Activated CD4-positive, alpha-beta memory T cell treated with anti-CD3 and anti-CD28 coated beads for 36 hours (primary cell): ENCODE measurements at places on chromosomes 6 and 20. TPM values are rescaled to one million over a fixed set of nuclear protein-coding genes. Genes with fewer than 3 reads are reported as not detected.

DNA sequence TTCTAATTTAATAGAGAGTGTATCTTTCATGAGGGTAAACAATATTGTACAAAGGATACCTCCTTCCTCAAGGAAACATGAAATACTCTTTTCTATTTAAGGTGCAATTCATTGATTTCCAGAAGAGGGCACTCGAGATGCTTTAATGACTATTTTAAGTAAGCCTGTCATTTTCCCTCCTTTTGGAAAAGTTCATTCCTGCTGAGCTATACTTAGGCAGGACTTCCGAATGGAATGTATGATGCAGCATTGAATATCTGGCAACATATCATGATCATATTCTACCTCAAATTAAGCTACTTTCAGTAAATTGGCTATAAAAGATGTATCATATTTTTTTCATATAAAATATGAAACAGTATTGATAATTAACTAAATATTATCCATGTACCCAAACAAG is 5.0 kb downstream of the DST start:
- H3K27ac ChIP-seq, result no peak overlapping the region
- DNase-seq, result no peak
- H3K4me1 ChIP-seq, result no peaks in the 10 kb centered on the region
- no peak overlapping the region for H3K4me3 ChIP-seq
- H3K27me3 ChIP-seq, result peaks cover 5% of the 10 kb centered on the region
- no peaks in the 10 kb centered on the region for H3K36me3 ChIP-seq

DNA sequence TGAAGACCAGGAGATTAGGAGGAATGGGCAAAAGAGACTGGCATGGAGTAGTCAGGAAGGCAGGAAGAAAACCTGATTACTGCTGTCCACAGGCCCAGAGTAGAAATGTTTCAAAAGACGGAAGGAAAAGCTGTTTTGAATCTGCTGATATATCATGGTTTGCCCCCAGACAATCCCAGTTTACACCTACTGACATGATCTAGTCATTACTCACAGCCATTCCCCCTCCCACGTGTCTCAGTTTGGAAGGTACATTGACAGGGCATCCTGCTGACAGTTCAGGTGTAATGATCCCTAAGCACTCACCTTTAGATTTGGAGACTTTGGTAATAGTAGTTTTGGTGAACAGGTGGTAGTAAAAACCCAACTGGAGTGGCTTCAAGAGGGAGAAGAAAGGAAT is 9.8 kb upstream of the TXNDC5 start:
- no peak overlapping the region for H3K4me3 ChIP-seq
- H3K36me3 ChIP-seq, result peaks cover under 1% of the 10 kb centered on the region
- peaks cover 5% of the 10 kb centered on the region for H3K27me3 ChIP-seq
- H3K4me1 ChIP-seq, result no peaks in the 10 kb centered on the region
- H3K27ac ChIP-seq, result no peak overlapping the region
- DNase-seq, result peak; percentile 44

GRCh38 chr6:17354700-17355403 is 38.5 kb upstream of the CAP2 start:
- H3K36me3 ChIP-seq, result no peaks in the 10 kb centered on the region
- H3K4me1 ChIP-seq, result no peaks in the 10 kb centered on the region
- no peak for DNase-seq
- no peak overlapping the region for H3K4me3 ChIP-seq
- no peak overlapping the region for H3K27ac ChIP-seq

The ANKRD66 gene
- total RNA-seq, result not detected

GRCh38 chr20:30630761-30631160 is 626.7 kb upstream of the DEFB115 start:
- no peak overlapping the region for H3K4me3 ChIP-seq
- no peak for DNase-seq
- no peaks in the 10 kb centered on the region for H3K27me3 ChIP-seq
- no peaks in the 10 kb centered on the region for H3K4me1 ChIP-seq
- H3K36me3 ChIP-seq, result no peaks in the 10 kb centered on the region

DNA sequence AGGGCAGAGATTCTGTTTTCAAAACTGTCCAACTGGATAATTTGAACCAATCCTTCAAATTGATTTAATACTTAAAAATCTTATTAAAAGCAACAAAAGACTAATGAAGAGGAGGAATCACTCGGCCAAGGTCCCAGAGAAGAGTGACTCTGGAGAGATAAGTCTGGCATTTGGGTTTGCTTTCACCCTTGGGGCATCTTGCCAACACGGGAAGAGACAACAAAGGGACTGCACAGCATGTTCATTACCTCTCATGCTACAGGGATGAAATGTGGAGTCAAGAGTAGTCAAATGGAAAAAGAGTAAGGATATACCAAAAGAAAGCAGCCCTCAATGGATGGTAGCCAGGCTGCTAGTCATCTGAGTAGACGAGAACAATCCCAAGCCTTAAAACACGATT is 68.2 kb downstream of the KHDRBS2 start:
- H3K27ac ChIP-seq, result no peak overlapping the region
- H3K4me3 ChIP-seq, result no peak overlapping the region
- DNase-seq, result no peak

- H3K4me3 ChIP-seq, result no peak overlapping the region
- H3K36me3 ChIP-seq, result no peaks in the 10 kb centered on the region
- H3K27me3 ChIP-seq, result no peaks in the 10 kb centered on the region
- DNase-seq, result no peak
- no peaks in the 10 kb centered on the region for H3K4me1 ChIP-seq
Observed at GRCh38 chr6:115782612-115783011, 278.1 kb downstream of the FRK start.
